ENCODE measurements at places on chromosomes 5 and 9. TPM values are rescaled to one million over a fixed set of nuclear protein-coding genes. Genes with fewer than 3 reads are reported as not detected.

- DNase-seq, result no peak
Observed at GRCh38 chr5:109900911-109901627, 211.3 kb downstream of the MAN2A1 start.

GRCh38 chr9:126001581-126002225 is 254.5 kb downstream of the PBX3 start:
- no peak for DNase-seq

DNA sequence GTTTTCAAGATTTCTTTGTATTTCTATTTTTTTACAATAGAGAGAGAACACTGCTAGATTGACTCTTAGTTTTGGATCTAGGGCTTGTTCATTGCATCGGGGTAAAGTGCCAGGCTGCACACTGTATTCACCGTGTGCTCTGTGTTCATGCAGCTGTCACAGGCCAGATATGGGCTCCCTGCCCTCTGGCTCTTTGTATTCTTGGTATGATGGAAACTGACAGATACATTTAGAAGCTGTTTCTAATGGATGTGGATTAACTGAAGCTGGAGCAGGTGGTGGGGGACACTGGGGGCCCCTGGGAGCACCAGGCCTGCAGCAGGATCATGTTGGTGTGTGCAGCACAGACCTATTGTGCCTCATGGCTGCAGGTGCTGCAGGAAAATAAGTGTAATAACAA is 28.0 kb downstream of the SLC36A1 start:
- peak; percentile 74 for DNase-seq

- no peak for DNase-seq
Observed at GRCh38 chr5:144004146-144004545, 166.3 kb downstream of the YIPF5 start.

- DNase-seq, result no peak
Observed at GRCh38 chr9:135255841-135256580, 168.5 kb downstream of the OLFM1 start.

GRCh38 chr5:74798977-74799911 is 32.2 kb downstream of the NSA2 start:
- DNase-seq, result no peak

DNA sequence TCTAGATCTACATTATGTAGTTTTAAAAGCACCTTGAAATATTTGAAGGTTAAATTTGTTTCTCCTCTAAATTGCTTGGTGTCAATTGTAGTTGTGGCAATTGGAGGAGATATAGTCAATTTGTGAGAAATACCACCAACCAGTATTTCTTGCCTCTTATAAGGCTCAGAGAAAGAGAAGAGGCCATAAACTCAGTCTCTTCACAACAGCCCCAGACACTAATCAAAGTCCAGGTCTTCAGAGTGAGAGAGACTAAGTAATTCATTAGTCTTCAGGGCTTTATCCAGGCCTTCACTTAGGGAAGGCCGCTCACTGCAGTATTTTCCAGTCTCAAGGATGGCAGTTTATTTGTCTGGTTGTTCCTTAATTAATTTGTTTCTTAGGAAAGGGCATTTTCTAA is 168.0 kb upstream of the RGMB start:
- no peak for DNase-seq

DNA sequence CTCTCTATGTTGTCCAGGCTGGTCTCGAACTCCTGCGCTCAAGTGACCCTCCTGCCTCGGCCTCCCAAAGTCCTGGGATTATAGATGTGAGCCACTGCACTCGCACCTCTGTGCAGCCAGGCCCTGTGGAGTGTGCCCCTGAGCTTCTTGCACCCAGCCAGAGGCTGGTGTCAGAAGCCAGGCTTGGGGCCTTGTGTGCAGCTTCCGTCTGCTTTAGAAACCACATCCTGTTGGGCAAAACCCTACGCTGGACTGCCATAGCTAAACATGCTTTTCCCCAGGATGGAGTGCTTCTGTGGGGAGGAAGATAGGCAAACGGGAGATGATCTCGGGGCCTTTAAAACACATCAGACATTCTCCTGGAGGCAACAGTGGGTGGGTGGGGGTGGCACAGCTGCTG is 40.1 kb downstream of the PRRT1B start:
- no peak for DNase-seq

DNA sequence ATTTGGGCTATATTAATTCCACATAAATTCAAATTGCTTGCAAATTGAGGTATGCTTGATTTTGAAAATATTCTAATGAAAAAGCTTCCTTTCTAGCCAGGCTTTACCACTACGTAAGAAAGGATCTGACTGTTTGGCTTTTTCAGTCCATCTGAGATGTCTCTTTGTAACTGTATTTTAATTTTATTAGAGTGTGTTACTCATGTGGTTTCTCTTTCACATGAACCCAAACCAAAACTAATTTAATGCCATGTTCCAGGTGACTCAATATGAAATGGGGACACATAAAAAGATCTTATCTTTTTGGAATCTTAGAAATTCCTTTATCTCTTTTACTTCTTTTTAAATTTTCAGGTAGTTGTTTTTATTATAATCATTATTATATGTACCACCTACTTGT is 85.3 kb downstream of the NFIB start:
- DNase-seq, result no peak

DNA sequence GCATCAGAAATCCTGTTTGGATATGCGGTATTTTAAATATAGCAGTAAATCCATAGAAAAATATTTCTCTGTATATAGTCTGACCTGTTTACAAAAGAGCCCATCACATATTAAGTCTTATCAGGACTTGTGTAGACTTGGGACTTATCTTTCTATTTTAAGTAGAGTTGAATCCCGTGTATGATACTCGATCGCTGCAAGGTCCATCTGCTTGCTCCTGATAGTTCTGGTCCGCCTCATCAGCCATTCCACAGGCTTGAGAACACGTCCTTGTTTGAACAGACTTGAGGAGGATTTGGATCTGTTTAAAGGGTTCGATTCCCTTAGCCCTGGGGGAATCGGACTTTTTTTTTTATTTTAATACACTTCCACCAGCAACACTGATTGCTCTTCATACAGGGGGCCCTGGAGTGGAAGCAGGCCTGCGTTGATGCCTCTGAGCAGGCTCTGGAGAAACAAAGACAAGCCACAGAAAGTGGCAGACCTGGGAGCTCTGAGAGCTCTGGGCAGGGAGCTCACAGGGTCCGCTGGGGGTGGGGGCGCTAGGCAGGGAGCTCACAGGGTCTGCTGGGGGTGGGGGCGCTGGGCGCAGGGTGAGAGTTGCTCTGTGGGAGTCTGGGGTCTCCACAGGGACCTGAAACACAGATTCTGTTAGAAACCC is 112.2 kb downstream of the MVB12B start:
- no peak for DNase-seq

GRCh38 chr9:33293782-33294181 is 3.5 kb downstream of the NFX1 start:
- no peak for DNase-seq

- no peak for DNase-seq
Observed at GRCh38 chr9:113580041-113580953, 116.8 kb downstream of the RGS3 start.

DNA sequence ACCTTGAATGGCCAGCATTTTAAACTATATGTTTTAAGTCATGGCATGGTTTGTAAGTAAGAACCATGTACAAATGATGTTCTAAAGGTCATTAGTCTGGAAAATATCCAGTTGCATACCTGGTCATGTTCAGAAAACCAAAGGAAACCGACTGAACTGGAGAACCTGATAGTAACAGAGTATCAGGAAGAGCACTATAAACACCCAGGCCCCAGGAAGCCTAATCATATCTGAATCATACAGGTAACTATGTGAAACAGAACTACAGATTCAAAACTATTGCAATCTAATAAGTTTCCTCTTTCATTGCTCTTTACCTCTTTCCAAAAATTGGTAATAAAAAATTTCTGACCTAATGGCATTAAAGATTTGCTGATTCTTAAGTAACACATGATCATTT is 500.3 kb downstream of the ARHGEF28 start:
- no peak for DNase-seq

DNA sequence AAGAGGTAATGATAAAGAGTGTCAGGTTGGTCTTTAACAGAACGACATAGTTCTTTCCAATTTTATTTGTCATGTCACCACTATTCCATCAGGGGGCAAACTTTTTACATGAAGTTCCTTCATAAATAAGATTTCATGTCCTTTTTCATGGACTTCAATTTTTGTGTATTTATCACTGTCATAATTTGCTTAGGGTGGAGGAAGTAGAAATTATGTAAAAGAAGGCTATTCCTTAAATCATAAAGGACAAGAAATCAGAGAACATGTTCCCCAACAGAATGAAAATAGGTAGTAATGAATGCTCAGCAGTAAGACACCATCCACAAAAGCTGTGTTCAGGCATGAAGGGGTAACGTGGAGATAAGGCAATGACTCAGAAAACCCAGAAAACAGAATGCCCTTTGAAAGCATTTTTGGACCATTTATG is 72.7 kb downstream of the ZFAND5 start:
- peak; percentile 70 for DNase-seq

- DNase-seq, result no peak
Observed at GRCh38 chr5:8961219-8961618, 584.7 kb downstream of the SEMA5A start.

GRCh38 chr5:171797543-171797942 is 11.9 kb downstream of the SMIM23 start:
- no peak for DNase-seq

DNA sequence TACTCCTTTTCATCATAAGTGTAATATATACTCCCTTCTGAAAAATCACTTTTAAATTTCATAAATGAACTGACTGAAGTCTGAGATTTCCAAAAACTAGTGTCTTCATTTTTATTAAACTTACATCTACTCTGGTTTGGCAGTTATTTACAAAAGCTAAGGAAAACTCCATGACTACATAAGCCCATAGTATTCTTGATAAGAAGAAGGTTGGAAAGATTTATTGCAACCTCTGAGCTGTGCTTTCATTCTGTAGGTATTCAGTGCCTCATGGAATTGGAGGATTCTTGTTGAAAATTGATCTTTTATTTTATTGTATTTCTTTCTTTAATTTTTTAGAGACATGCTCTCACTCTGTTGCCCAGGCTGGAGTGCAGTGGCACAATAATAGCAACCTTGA is 41.7 kb downstream of the GNAQ start:
- no peak for DNase-seq

GRCh38 chr9:34380511-34381315 is 4.0 kb upstream of the MYORG start:
- peak; percentile 78 for DNase-seq

GRCh38 chr5:176611435-176611834 is 1.5 kb upstream of the GPRIN1 start:
- DNase-seq, result peak; percentile 50

- DNase-seq, result no peak
Observed at GRCh38 chr9:20043035-20043434, 254.2 kb upstream of the SLC24A2 start.

DNA sequence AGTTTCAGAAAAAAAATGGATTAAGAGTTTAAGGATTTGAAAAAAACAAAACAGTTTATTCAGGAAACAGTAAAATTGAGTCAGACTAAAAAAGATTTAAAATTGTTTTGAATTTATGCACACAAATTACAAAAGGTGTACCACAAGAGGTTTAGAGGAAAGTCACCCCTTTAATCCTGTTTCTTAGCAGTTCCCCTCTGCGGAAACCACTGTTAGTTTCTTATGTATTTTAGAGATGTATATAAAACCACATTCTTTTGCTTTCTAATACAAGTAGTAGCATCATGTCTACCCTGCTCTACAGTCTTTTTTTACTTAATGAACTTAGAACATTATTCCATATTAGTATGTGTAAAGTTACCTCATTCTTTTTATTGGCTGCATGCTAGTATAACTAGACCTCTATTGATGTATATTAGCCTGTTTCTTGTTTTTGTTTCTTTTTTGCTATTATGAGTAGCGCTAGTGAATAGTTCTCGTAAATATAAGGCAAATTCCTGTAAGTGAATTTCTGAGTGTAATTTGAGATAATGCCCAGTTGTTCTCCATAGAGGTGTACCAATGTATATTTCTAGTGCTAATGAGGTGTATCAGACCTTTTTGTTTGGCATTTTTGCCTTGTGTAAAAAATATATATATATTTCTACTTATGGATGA is 20.0 kb downstream of the GPBP1 start:
- DNase-seq, result no peak

Gene TAF11L2
- total RNA-seq, result not detected

Gene FIBCD1
- total RNA-seq, result 2.4 TPM

Gene ACOT12
- total RNA-seq, result not detected

Gene CMYA5
- under 0.01 TPM for total RNA-seq

Gene ANKRD33B
- 7.4 TPM for total RNA-seq

Gene HTR1A
- not detected for total RNA-seq

Gene SAPCD2
- 63.5 TPM for total RNA-seq

Gene DAB2IP
- total RNA-seq, result 30.0 TPM

Gene ANKDD1B
- not detected for total RNA-seq

Gene GNA14
- not detected for total RNA-seq

Gene C9orf153
- not detected for total RNA-seq

Gene EIF4E1B
- total RNA-seq, result not detected

Gene FOXD4L4
- total RNA-seq, result not detected

Gene LCNL1
- not detected for total RNA-seq

Gene DIPK1B
- total RNA-seq, result 69.9 TPM

Gene CTXN3
- not detected for total RNA-seq

Measured in G401 (cell line).